Activated CD4-positive, alpha-beta memory T cell treated with anti-CD3 and anti-CD28 coated beads for 36 hours (primary cell): ENCODE measurements at places on chromosomes 7 and 10. TPM values are rescaled to one million over a fixed set of nuclear protein-coding genes. Genes with fewer than 3 reads are reported as not detected.
A peak's percentile ranks its signal among the peaks of the same experiment; 100 is the strongest.

Gene HMX2
- 0.43 TPM for total RNA-seq

Gene PLEKHS1
- total RNA-seq = not detected

Gene THAP5
- 26.5 TPM for total RNA-seq

DNA sequence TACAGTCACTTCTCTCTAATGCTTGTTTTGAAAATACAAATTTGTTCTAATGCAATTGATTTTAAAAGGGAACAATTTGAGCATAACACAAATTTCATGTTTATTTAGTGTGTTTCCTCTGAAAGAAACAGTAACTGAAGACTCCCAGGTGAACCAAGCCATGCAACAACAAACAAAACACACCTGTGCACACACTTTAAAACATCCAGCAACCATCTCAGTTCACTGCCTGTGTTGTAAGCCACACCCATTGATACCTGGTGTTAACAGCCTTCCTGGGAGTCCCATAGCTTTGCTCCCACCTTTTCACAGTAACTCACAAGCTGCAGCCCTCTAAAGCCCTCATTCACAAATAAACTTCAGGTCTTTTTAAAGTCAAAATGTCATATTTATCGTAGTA is 89.3 kb downstream of the DOCK4 start:
- H3K4me1 ChIP-seq = no peaks in the 10 kb centered on the region
- no peak overlapping the region for H3K4me3 ChIP-seq
- no peaks in the 10 kb centered on the region for H3K36me3 ChIP-seq
- H3K27ac ChIP-seq = no peak overlapping the region

GRCh38 chr10:132735341-132735775 is 50.6 kb downstream of the NKX6-2 start:
- H3K4me3 ChIP-seq = no peak overlapping the region
- H3K36me3 ChIP-seq = no peaks in the 10 kb centered on the region
- H3K27ac ChIP-seq = no peak overlapping the region
- H3K27me3 ChIP-seq = no peaks in the 10 kb centered on the region
- DNase-seq = no peak

Gene UROS
- 35.0 TPM for total RNA-seq

DNA sequence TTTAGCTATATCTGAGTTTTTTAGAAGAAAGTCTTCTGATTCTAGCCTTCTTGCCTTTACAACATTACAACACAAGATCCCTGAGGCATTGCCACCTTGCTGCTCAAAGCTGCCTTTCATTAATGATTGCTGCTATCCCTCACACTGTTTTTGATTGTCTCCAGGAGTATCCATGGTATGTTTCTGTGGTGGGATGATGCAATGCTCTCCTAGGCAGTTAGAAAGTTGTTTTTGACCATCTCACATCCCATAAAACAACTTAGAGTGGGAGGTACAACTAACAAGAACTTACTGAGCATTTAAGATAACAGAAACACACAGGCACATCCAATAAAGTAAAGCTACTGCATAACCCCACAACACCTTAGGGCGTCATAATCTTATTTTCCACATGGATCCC is 1156.0 kb upstream of the LRRTM3 start:
- no peak for DNase-seq
- no peaks in the 10 kb centered on the region for H3K4me1 ChIP-seq
- no peak overlapping the region for H3K27ac ChIP-seq
- no peak overlapping the region for H3K4me3 ChIP-seq
- no peaks in the 10 kb centered on the region for H3K36me3 ChIP-seq
- no peaks in the 10 kb centered on the region for H3K27me3 ChIP-seq

DNA sequence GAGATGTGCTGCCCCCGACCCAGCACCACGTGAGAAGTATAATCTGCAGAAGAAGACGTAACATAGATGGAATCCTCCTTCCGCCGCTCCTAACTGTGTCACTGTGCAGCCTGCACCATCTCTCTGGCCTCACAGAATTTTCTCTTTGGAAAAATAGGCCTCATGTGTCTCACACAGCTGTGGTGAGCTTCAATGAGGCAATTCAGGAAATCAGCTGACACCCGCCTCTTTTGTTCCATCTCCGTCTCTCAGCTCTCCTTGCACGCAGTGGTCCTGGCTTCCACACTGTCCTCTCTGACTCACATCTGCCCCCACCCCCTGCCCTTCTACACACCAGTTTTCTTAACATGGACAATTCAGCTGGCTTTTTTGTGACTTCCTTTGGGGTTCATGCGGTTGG is 7.2 kb downstream of the C10orf90 start:
- H3K4me1 ChIP-seq = no peaks in the 10 kb centered on the region
- H3K27ac ChIP-seq = no peak overlapping the region
- peak; percentile 13 for DNase-seq
- H3K4me3 ChIP-seq = no peak overlapping the region
- H3K36me3 ChIP-seq = no peaks in the 10 kb centered on the region

DNA sequence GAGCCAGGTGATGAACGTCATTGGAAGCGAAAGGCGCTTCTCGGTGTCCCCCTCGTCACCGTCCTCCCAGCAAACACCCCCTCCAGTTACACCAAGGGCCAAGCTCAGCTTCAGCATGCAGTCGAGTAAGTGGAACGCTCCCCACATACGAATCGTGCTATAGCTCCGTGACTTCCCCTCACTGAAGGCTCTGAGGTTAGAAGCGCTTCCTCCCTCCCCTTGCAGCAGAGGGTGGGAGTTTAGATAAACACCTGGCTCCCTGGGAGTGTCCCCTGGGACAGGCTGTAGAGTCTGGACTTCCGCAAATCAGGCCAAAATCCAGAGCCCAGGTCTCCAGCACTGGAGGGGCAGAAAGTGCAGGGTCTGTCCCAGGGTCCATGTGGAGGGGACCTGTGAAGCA is 105.0 kb upstream of the NPS start:
- no peak overlapping the region for H3K4me3 ChIP-seq
- no peaks in the 10 kb centered on the region for H3K36me3 ChIP-seq
- H3K4me1 ChIP-seq = no peaks in the 10 kb centered on the region
- H3K27ac ChIP-seq = no peak overlapping the region

DNA sequence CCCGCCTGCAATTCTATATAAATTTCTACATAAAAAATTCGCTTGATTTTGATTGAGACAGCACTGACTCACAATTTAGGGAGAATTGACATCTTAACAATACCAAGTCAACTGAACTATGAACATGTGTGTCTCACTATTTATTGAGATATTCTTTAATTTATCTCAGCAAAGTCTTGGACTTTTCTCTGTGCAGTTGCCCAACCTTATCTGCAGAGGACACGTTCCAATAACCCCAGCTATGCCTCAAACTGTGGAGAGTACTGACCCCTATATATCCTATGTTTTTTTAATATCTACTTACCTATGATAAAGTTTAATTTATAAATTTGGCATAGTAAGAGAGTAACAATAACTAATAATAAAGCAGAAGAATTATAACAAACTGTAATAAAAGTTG is 69.4 kb upstream of the PIP4K2A start:
- no peaks in the 10 kb centered on the region for H3K36me3 ChIP-seq
- no peak overlapping the region for H3K4me3 ChIP-seq
- H3K4me1 ChIP-seq = peaks cover 1% of the 10 kb centered on the region
- no peak overlapping the region for H3K27ac ChIP-seq
- H3K27me3 ChIP-seq = no peaks in the 10 kb centered on the region

DNA sequence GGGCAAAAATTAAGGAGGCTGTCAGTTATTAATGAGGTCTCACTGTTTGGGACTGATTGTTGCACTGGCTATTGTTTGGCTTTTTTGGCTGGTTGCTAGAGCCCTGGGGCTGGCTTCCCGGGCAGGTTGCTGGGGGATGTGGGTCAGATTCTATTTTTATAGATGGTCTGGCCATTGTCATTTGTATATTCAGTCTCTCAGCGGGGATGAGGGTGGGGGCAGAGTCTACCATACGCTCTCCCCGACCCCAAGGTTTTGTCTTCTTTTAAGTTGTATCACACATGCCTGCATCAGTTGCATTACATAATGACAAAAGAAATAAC is 84.3 kb upstream of the GRB10 start:
- DNase-seq = no peak
- H3K4me3 ChIP-seq = no peak overlapping the region
- H3K36me3 ChIP-seq = no peaks in the 10 kb centered on the region
- H3K27ac ChIP-seq = no peak overlapping the region
- no peaks in the 10 kb centered on the region for H3K4me1 ChIP-seq

GRCh38 chr10:97482381-97482780 is 15.8 kb downstream of the MMS19 start:
- no peak overlapping the region for H3K4me3 ChIP-seq
- DNase-seq = no peak
- H3K27me3 ChIP-seq = no peaks in the 10 kb centered on the region
- H3K4me1 ChIP-seq = peaks cover 11% of the 10 kb centered on the region

DNA sequence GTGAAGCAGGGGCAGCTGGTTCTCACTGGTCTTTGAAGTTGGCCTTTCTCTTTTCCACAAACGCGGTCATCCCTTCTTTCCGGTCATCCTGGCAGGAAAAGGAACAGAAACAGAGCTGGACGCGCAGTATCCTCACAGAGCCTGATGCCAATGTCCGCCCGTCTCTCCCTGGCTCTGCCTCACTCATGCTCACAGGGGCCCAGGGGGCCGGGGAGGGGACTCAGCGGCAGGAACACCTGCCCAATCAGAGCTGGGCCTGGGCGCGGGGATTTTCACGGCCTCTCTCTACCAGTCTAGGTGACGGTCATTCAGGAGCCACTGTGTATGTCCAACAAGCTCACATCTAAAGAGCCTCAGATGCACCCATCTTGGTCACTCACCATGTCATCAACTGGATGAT is 5.0 kb upstream of the FUOM start:
- no peaks in the 10 kb centered on the region for H3K27me3 ChIP-seq
- H3K4me1 ChIP-seq = no peaks in the 10 kb centered on the region

Gene CDK1
- 153 TPM for total RNA-seq

Gene SORCS1
- total RNA-seq = not detected
